A549 treated with CORT108297 at 1 μM for 4 hours (cell line): ENCODE measurements at places on chromosomes 1 and 21. TPM values are rescaled to one million over a fixed set of nuclear protein-coding genes. Genes with fewer than 3 reads are reported as not detected.

KIAA0040 gene
- total RNA-seq = 0.39 to 0.67 TPM (median 0.53 TPM) in 5 replicates

TMEM200B gene
- 0.05 to 0.16 TPM (median 0.12 TPM) in 5 replicates for total RNA-seq

ADGRL2 gene
- 9.2 to 12.2 TPM (median 11.2 TPM) in 5 replicates for total RNA-seq

HAO2 gene
- total RNA-seq = not detected in 5 replicates

FMOD gene
- total RNA-seq = 0.03 to 0.05 TPM in 2 of 5 replicates, not detected in the others

ILDR2 gene
- 0.02 to 0.12 TPM (median 0.05 TPM) in 4 of 5 replicates, not detected in the other for total RNA-seq

CITED4 gene
- total RNA-seq = 40.2 to 90.2 TPM (median 73.5 TPM) in 5 replicates

TEX38 gene
- total RNA-seq = 0.15 TPM in 1 of 5 replicates, not detected in the others

KRTAP7-1 gene
- not detected in 5 replicates for total RNA-seq

SSR2 gene
- total RNA-seq = 259 to 273 TPM (median 265 TPM) in 5 replicates

F13B gene
- 0.05 to 0.08 TPM (median 0.06 TPM) in 4 of 5 replicates, not detected in the other for total RNA-seq

TAF13 gene
- total RNA-seq = 23.6 to 41.4 TPM (median 29.0 TPM) in 5 replicates

DYNLT4 gene
- 0.32 to 0.80 TPM (median 0.53 TPM) in 4 of 5 replicates, not detected in the other for total RNA-seq

SLC25A33 gene
- 2.8 to 3.8 TPM (median 3.0 TPM) in 5 replicates for total RNA-seq

CHIA gene
- total RNA-seq = not detected in 5 replicates

RIMS3 gene
- total RNA-seq = 0.61 to 1.3 TPM (median 1.0 TPM) in 5 replicates

MIA3 gene
- 17.5 to 25.6 TPM (median 21.1 TPM) in 5 replicates for total RNA-seq

NBPF20 gene
- 2.9 to 3.7 TPM (median 3.1 TPM) in 5 replicates for total RNA-seq

KRTAP12-2 gene
- total RNA-seq = not detected in 5 replicates

GJB5 gene
- 0.06 to 0.13 TPM (median 0.09 TPM) in 4 of 5 replicates, not detected in the other for total RNA-seq

AGRN gene
- total RNA-seq = 79.5 to 139 TPM (median 135 TPM) in 5 replicates

PDC gene
- not detected in 5 replicates for total RNA-seq

CBS gene
- total RNA-seq = 11.0 to 13.7 TPM (median 12.3 TPM) in 5 replicates

CR1L gene
- total RNA-seq = 0.16 TPM in 1 of 5 replicates, not detected in the others

CELF3 gene
- total RNA-seq = 0.04 TPM in 1 of 5 replicates, not detected in the others

AIRE gene
- not detected in 5 replicates for total RNA-seq

ZNF648 gene
- not detected in 5 replicates for total RNA-seq

FOXD2 gene
- total RNA-seq = 0.32 to 0.60 TPM (median 0.49 TPM) in 5 replicates

KIRREL1 gene
- 23.8 to 37.3 TPM (median 32.8 TPM) in 5 replicates for total RNA-seq

F3 gene
- 2.0 to 3.2 TPM (median 2.7 TPM) in 5 replicates for total RNA-seq

FAM151A gene
- total RNA-seq = 0.05 TPM in 1 of 5 replicates, not detected in the others
